Ureter (tissue), 1 donor: ENCODE measurements at places on chromosomes 1 and 21. TPM values are rescaled to one million over a fixed set of nuclear protein-coding genes. Genes with fewer than 3 reads are reported as not detected.

PTGFR gene
- total RNA-seq, result 4.6 TPM

CLCA1 gene
- total RNA-seq, result 0.18 TPM

GRCh38 chr1:153598309-153599172 lies 14.4 kb downstream of the S100A16 start:
- no peak for DNase-seq

- DNase-seq, result no peak
Measured at GRCh38 chr1:173383351-173383750, 93.8 kb upstream of the PRDX6 start.

DNA sequence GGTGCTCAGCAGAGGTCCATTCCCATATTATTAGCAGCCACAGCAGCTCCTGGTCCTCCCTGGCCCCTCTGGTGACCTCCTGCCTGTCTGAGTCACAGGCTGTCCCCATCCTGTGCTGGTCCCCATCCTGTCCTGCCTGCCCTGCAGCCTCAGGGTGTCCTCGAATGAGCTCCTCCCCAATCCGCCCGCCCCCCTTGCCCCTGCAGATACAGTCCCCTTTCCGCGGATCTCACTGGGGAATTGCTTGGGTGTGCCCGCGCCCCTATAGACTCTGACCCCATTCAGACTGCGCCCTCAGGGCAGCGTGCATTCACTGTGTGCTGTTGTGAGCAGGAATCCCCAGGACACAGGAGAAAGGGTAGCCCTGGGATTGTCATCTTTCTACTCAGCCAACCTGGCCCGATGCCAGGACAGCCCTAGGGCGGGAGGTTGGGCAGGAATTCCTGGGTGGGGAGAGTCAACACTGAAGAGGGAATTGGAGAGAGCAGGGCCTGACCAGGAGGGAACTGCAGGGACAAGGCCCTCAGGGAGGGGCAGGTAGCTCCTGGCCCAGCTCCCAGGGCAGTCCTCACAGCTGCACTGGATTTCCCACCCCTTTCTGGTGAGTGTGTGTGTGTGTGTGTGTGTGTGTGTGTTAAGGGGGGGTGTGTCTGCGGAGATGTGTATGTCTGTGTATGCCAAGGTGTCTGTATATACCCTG lies 1.1 kb upstream of the GUCA2A start:
- DNase-seq, result peak; percentile 85

GRCh38 chr1:11796036-11796828 lies 9.5 kb downstream of the MTHFR start:
- DNase-seq, result no peak
